Right ventricle myocardium superior (tissue), 1 donor: ENCODE measurements at places on chromosomes 1 and 21.

DNA sequence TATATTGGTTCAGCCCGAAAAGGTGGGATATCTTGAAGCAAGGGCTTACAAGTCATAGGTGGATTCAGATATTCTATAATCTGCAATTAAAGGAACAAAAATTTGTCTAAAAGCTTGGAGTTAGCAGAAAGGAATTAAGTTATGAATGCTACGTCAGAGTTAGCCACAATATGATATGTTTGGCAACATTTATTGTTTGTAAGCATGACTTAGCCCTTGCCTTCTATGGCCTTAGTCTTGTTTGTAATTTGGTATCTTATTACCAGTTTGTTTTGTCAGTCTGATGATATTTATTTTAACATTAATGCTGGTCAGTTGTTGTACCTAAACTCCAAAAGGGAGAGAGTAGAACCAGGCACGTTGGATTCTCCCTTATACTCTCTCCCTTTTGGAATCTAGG, 43.1 kb upstream of the SUCO start:
- no peak for DNase-seq

DNA sequence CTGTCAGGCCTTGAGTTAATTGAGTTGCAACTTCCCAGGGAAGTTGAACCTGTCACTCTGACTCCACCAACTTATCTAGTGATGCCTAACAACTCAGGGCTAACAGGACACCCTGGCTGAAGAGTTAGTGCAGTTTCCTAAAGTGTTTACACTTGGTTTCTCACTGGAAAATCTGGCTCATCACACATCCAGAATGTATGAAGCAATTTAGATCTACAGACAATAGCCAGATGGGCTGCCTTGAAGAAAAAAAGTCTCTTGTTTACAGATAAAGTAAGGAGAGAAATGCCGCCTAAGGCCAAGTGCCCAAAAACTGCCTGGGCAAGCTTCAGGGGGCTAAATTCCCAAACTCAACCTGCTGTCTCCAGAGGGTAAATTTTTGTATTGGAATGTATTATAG, 446.3 kb upstream of the NCAM2 start:
- no peak for DNase-seq

DNA sequence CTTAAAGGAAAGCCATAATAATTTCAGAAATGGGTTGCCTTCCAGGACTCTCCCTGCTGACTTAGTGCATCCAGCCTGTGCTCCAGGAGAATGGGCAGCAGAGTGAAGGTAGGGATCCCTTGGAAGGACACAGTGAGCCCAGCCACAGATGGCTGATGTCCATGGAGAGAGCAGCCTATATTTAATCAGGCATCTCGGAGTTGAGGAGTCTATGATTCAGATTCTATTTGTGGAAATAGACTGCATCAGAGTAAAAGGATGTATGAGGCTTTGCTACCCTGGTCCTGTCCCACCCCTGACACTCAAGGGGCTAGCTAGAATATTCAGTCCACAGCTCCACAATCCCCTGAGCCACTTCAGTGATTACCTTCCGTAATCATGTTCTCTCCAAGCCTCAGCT, 43.8 kb upstream of the PBX1 start:
- no peak for DNase-seq

- DNase-seq = no peak
These were observed 82.2 kb upstream of the DIRAS3 start for GRCh38 chr1:68132426-68133130.

- no peak for DNase-seq
These were observed 11.8 kb upstream of the RPF1 start for GRCh38 chr1:84467298-84467697.

DNA sequence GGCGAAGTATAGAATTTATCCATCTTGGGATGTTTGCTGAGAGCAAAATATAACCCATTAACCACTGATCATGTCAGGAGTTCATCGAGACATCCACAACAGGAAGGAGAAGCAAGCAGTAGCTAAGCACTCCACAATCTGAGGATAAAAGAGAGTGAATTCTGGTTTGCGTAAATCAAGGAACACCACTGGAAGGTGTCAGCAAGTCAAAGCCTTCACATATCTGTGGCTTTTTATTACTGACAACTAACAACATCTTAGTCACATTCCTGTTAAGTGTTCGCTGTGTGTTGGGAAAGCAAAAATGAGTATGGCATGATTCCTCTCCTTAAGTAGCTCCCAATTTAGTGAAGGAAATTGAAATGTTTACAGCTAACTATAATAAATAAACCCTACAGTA, 44.5 kb upstream of the DARS2 start:
- no peak for DNase-seq

- no peak for DNase-seq
These were observed 23.6 kb downstream of the VAMP4 start for GRCh38 chr1:171718216-171718615.

GRCh38 chr1:31127266-31127665, 61.7 kb upstream of the PUM1 start:
- DNase-seq = no peak

DNA sequence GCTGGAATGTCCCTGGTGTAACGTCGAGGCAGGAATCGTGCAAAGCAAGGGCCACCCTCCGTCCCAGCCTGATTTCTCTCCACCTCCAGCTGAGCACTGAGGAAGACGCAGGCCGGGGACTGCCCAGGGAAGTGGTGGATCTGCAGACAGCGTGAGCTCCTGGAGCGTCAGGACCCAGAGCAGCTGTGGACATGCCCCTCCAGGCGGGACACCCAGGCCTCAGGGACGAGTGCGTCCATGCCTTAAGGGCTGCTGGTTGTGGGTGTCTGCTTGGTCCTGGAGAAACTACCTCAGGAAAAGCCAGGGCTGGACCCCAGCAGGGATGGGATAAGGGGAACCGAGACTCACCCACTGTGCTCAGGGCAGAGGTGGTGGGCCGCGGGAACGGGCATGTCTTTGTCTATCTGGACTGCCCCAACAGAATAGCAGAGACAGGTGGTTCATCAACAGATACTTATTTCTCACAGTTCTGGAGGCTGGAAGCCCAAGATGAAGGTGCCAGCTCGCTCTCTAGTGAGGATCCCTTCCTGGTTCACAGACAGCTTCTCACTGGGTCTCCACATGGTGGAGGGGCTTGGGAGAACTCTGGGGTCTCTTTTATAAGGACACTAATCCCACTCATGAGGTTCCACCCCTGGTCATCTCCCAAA, 5.8 kb upstream of the MMEL1 start:
- DNase-seq = no peak

DNA sequence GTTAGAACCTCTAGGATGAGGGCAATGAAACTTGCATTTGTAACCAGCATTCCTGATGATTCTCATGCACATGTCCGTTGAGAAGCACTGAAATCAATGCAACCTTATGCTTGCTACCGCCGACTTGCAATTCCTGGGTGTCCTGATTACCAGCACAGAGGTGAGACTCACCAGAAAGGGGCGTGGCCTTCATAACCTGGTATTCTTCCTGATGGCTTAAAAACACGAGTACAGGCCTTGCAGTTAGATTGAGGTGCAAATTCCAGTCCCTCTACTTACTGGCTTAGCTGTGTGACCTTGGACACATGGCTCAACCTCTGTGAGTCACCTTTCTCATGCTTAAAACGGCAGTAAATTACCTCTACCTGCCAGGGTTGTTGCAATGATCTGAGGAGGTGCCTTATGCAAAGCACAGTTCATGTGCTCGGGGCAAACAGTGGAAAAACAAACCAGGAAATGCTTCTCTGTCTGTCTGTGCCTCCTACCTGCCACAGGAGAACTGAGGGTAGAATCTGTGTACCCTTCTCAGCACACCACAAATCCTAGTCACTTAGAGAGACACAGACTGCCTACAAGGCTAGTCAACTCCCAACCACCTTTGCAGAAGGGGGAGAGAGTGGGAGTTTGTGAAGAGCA, 39.1 kb upstream of the ECE1 start:
- DNase-seq = no peak

GRCh38 chr1:215780139-215780538, 213.0 kb downstream of the KCTD3 start:
- no peak for DNase-seq
